ENCODE measurements at places on chromosomes 7 and 10.

DNA sequence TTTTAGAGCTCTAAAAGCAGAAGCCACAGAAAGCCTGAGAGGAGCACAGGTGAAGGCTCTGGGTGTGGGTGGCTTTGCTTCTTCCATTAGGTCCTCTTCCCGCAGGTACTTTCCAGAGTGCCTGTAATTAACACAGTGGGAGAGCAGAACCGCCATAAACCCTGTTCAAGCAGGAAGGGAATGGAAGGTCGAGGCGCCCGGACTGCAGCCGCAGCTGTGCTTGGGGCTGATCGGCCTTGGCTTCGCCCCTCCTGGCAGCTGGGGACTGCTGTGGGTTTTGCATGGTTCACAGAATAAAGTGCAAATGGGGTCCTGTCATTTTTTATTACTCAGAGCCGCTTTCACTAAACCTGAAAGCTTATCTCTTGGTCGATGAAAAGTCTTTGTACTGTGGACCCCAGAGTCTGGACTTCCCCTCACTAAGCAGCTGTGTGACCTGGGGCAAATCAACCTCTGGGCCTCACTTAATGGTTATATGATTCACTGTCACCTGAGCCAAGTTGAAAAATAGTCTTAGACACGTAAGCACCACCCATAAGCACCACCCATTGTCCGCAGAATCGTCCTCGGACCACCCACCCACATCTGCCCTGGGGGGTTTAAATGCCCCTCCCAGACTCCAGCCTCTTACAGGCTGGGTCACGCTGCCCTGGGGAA, 100.9 kb downstream of the XRCC2 start:
- DNase-seq, result no peak

GRCh38 chr7:42022056-42022455, 215.0 kb downstream of the GLI3 start:
- DNase-seq, result no peak

- no peak for DNase-seq
Measured at GRCh38 chr7:130821864-130822263, 87.9 kb upstream of the KLF14 start.

DNA sequence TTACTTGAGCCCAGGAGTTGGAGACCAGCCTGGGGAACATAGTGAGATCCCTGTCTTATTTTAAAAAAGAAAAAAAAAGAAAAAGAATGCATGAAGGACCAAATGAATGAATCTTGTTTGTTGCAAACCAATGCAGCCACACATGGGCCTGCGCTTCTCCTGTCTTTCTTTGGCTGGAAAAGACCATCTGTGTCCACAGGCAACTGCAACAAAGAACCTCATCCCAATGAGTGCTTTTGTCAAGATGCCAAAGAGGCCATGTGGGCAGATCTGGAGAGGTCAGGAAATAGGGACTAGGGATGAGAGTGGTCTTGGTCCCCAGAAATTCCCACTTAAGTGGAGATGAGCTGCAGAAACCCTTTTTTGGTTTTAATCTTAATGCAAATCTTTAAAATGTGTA, 49.8 kb upstream of the DUSP5 start:
- no peak for DNase-seq

- DNase-seq, result no peak
Measured at GRCh38 chr10:33950206-33950605, 615.7 kb upstream of the NRP1 start.

GRCh38 chr7:114944745-114945625, 23.1 kb downstream of the MDFIC start:
- no peak for DNase-seq

- DNase-seq, result no peak
Measured at GRCh38 chr10:111432588-111432987, 355.8 kb downstream of the ADRA2A start.

DNA sequence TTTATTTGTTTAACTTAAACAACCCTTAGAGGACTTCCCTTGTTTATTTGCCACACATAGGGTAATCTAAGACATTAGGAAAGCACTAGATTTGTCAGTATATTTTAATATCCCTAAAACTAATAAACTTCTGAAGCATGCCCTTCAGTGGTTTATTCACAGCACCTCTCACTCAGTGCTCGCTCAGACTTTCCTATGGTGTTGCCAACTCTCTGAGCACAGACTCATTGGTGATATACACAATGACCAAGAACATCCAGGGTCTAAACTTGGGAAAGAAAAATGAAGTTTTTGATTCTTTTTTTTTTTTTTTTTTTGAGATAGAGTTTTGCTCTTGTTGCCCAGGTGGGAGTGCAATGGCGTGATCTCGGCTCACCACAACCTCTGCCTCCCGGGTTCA, 82.2 kb downstream of the RAB11FIP2 start:
- no peak for DNase-seq
